ENCODE measurements at places on chromosomes 1 and 21. TPM values are rescaled to one million over a fixed set of nuclear protein-coding genes. Genes with fewer than 3 reads are reported as not detected.

USP21 gene
- total RNA-seq, result 27.7 TPM

S100A14 gene
- 112 TPM for total RNA-seq

RASAL2 gene
- total RNA-seq, result 39.4 TPM

GRCh38 chr1:80250573-80251168 lies 1244.1 kb upstream of the ADGRL4 start:
- H3K27ac ChIP-seq, result no peak overlapping the region
- no peaks in the 10 kb centered on the region for H3K36me3 ChIP-seq
- no peaks in the 10 kb centered on the region for H3K27me3 ChIP-seq
- H3K4me1 ChIP-seq, result no peaks in the 10 kb centered on the region
- no peak for DNase-seq

- no peaks in the 10 kb centered on the region for H3K4me1 ChIP-seq
- peaks cover 6% of the 10 kb centered on the region for H3K36me3 ChIP-seq
- no peak for DNase-seq
- H3K4me3 ChIP-seq, result no peak overlapping the region
Observed at GRCh38 chr21:36202726-36203602, 46.3 kb downstream of the DOP1B start.

- no peak overlapping the region for H3K27ac ChIP-seq
- no peaks in the 10 kb centered on the region for H3K4me1 ChIP-seq
- H3K27me3 ChIP-seq, result no peaks in the 10 kb centered on the region
- H3K4me3 ChIP-seq, result no peak overlapping the region
- DNase-seq, result no peak
- H3K36me3 ChIP-seq, result peaks cover 36% of the 10 kb centered on the region
Observed at GRCh38 chr1:115665319-115666096, 23.7 kb downstream of the VANGL1 start.

GRCh38 chr1:220750131-220750515 lies 2.0 kb downstream of the MTARC2 start:
- H3K27me3 ChIP-seq, result no peaks in the 10 kb centered on the region
- peaks cover 18% of the 10 kb centered on the region for H3K4me1 ChIP-seq
- peak overlapping the region; percentile 73 for H3K4me3 ChIP-seq
- H3K36me3 ChIP-seq, result peaks cover 6% of the 10 kb centered on the region
- H3K27ac ChIP-seq, result peak overlapping the region; percentile 87
